ENCODE measurements at places on chromosomes 7 and 10.

GRCh38 chr7:156518466-156518865 lies 122.1 kb upstream of the RNF32 start:
- no peak for DNase-seq

GRCh38 chr10:113764582-113764981 lies 13.1 kb downstream of the PLEKHS1 start:
- DNase-seq: no peak

DNA sequence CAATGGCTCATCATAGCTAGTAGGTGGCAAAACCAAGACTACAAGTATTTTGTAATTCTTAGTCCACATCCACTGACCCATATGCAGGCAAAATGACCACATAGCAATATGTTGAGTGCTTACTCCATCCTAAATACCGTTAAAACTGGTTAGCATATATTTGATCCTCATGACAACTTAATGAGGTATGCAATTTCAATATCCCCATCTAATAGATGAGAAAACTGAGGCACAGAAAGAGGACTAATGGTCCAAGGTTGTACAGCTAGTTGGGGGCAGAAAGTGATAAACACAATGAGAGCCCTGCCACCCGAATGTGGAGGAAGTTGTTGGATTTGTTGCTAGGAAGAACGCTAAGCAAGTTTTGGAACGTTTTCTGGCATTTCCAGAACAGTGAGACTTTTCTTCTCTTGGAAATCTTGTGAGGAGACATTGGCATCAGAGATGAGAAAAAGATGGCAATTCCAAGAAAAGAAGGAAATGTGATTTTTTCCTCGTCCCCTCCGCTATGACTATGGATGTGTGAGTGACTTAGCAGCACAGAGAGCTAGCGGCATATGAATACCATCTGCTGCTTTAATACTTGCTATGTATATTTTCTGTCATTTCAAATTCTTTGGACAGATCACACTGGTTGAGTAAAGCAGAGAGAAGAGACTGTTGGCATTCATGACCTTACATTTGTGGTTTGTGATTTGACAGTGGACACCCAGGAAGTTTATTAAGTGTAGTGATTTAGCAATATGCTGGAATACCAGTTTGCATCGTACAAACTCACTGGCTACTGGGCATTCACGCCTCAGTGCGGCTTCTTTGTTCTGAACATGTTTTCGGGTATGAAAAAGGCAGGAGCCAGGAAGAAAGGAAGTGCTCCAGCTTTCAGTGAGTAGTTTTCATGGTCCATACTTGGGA lies 51.5 kb downstream of the NRCAM start:
- DNase-seq: no peak

GRCh38 chr7:6546498-6547251 lies 4.6 kb downstream of the GRID2IP start:
- no peak for DNase-seq

GRCh38 chr10:127577376-127578258 lies 28.5 kb downstream of the NPS start:
- no peak for DNase-seq

DNA sequence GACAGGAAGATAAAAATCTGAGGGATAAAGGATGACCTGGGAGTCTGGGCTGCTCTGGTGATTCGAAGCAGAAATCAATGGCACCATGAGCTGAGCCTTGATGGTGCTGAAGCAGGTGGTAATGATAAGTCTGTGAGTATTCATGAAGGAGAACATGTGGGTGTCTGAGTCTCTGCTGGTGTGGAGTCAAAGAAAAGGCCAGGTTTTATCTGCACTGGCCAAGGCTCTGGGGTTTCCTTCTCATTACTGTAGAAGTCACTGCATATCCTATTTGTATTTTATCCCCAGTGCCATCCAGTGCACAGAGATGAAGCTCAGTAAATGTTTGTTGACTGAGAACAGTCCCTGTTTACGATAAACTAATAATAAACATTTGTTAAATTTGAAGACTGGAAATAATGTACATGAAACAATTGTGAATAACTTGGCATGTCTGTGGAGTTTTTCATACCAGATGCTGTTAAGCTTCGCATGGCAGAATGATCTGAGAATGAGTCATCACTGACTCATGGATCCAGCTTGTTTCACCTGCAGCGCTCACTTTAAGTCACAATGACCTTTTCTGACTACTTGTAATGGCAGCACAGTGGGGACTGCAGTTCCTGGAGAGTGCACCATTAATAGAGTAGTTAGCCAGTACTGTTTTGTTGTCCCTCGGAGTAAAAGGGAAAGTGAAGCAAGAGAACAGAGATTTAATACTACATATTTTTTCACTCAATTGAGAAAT lies 538.5 kb downstream of the HTR7 start:
- DNase-seq: no peak

GRCh38 chr10:71064413-71065118 lies 147.8 kb upstream of the UNC5B start:
- DNase-seq: no peak

DNA sequence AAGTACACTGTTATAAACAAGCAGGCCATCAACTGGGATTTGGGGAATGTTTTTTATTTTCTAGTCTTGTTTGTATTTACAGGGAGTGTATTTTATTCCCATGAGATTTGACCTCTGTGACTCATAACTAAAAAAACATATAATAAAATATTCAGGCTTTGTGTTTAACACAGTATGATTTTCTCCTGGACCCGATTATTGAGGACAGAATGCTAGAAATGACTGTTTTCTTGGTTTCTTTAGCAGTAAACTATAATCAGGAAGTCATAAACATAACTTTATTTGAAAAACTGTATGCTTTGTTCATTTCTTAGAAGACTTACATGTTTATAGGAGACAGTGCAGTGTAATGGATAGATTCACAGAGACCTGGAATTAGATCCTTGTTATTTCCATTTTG lies 2.1 kb downstream of the NHLRC2 start:
- DNase-seq: no peak

DNA sequence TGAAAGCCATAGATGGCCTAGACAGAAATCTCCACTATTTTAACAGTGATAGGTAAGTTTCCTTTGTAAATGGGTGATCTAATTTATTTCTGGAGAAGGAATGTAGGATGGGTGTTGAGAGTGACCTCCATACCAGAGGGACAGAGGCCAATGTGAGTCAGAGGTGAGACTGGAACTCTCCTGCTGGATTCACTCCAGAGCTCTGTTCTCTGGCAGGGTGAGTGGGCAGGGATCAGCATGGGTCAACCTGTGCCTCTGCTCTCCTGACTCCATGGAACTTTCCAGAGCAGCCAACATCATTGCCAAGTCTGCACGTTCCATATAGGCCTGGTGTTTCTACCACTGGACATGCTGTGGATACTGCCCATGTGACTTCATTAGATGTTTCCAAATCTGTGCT lies 11.4 kb downstream of the AKR1C3 start:
- no peak for DNase-seq

GRCh38 chr10:131750171-131750895 lies 150.5 kb upstream of the PPP2R2D start:
- DNase-seq: no peak

DNA sequence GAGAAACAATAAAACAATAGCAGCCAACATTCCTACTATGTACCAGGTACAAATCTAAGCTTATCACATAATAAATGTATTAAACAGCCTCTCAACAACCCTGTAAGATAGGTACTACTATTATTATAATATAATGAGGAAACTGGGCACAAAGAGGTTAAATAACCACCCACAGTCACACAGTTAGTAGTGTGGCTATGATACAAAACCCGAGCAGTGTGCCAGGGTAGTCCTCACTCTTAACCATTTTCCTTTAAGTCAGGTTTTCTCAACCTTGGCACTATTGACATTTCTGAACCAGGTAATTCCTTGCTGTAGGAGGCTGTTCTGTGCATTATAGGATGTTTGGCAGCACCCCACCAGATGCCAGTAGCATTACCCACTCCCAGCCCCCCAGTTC lies 48.8 kb downstream of the DNAJC1 start:
- DNase-seq: no peak

- no peak for DNase-seq
Observed at GRCh38 chr10:49115796-49116508, 630 bp upstream of the VSTM4 start.

DNA sequence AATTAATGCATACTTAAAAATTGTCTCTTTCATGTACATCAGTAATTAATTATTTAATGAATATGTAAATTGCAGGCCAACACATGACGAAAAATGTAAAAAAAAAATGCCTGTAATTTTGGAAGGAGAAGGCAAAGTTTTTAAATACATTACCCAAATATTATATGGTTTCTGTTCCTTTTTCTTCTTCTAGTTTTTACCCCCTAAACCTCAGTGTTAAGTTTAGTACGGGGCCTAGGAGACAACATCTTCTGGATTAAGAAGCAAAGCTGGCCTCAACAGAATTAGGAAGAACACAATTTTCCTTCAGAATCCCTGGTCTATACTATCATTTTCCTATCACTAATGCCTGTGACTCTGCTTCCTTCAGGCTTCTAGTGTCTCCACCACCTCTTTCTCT lies 459.3 kb upstream of the NRP1 start:
- DNase-seq: no peak

- DNase-seq: no peak
Observed at GRCh38 chr10:5958077-5958476, 19.3 kb downstream of the IL15RA start.

GRCh38 chr7:156999958-157000726 lies 10.3 kb downstream of the MNX1 start:
- DNase-seq: no peak

GRCh38 chr10:79068203-79068561 lies 584 bp upstream of the ZMIZ1 start:
- peak; percentile 53 for DNase-seq

DNA sequence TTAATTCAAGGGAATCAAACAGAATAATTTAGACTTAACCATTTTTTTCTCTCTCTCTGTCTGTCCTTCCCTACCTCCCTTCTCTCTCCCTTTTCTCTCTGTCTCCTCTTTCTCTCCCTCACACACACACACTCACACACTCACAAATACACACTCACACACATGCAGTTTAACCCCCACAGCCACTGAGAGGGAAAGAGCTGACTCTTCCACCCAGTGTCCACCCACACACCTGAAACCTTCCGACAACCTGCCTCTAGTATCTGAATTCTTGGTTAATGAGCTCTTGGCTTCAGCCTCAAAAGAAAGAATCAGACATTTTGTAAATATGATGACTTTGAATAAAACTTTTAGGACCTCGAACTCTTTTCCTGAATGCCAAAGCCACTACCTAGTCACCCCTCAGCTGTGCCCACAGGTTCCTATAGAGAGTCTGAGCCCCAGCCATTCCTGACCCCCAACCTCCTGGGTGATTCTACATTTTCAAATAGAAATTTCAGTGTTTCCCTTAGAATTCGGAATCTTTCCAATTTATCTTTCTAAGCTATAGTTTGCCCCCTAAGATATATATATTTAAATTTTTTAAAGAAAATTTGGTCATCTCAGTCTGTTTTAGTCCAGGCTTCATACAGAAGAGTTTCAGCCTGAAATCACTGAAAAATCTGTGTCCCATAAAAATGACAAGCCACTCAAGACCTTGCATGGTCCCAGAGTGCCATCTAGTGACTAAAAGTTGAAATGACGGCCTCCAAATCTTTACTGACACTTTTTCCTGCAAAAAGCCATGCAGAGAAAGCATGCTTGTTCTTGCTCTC lies 202.8 kb downstream of the IPMK start:
- DNase-seq: no peak

DNA sequence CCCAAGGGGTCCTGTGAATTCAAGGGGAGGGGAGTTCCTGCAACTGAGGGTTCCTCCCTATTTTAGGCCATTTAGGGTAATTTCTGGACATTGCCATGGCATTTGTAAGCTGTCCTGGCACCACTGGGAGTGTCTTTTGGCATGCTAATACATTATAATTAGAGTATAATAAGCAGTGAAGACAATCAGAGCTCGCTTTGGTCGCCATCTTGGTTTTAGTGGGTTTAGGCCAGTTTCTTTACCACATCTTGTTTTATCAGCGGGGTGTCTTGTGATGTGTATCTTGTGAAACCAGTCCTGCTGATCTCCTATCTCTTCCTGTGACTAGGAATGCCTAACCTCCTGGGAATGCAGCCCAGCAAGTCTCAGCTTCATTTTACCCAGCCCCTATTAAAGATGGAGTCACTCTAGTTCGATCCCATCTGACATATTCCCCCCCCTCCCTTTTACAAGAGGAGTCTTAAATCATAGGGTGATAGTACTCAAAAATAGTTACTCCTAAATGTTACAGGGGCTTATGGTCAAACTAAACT lies 43.2 kb downstream of the SVOPL start:
- DNase-seq: no peak

GRCh38 chr10:4028027-4028471 lies 243.0 kb upstream of the KLF6 start:
- no peak for DNase-seq

DNA sequence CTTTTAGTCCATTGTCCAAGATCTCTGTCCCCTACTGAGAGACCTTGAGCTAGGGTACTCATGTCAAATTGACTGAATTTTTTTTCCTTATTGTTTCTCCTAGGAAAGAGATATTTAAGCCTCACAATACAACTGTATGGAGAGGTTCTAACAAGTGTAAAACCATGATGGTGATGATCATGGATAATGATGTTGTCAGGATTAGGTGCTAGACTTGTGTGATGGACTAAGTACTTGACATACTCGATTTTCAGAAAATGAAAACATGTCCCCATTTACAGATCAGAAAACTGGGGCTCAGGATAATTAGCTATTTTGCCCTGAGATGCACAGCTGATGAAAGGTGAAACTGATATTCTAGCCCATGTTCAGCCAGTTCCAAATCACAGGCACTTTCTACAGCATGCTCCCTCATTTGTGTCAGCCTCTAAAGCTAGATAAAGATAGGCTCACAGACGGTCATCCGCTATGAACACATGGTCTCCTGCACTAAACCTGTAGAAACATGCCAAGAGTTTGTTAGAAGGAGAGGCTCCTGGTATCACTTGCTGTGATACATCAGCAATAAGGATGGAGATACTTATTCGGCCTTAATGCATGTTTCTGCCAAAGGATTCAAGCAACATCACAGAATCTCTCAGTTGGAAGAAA lies 67.6 kb downstream of the CREB3L2 start:
- DNase-seq: no peak

- peak; percentile 55 for DNase-seq
Observed at GRCh38 chr10:103584216-103585010, 90.9 kb downstream of the NEURL1 start.

DNA sequence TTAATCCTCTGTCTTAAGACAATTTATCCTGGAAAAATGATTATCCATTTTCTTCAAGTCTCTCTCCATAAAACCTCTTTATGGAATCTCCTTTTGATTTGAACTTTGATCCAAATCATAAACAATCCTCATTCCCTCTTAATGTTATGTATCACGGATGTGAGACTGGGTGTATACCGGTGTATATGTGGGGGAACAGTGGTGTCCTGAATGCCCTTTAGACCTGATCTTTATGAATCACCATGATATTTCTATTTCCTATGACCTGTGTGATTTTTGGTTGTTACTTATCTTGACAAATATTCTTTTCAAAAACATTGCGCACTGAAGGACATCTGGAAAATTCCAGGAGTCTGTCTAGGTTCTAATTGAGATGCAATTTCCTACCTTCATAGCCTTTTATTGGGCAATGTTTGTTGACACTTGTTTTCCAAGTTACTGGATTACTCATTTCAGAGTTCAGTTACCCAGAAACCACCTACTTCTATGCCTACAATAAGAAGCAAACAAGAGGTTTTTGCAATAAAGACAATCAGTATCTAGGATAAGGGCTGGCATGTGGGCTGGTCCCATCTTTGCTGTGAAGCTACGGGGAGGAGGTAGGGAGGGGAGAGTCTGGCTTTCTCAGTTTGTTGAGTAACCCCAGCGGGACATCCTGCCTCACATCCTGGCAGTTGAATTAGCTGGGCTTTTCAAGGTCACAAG lies 190.4 kb downstream of the CTTNBP2 start:
- DNase-seq: no peak

- no peak for DNase-seq
Observed at GRCh38 chr7:30561389-30561788, 33.3 kb upstream of the GARS1 start.

Measured in activated CD4-positive, alpha-beta T cell treated with anti-CD3 and anti-CD28 coated beads, Interleukin-2, amount 50 U/mL, for 48 hours (primary cell).